A673 (cell line): ENCODE measurements at places on chromosomes 16 and 17. TPM values are rescaled to one million over a fixed set of nuclear protein-coding genes. Genes with fewer than 3 reads are reported as not detected.

Gene KRT14
- total RNA-seq: not detected in 2 replicates

Gene KRTAP2-3
- total RNA-seq: not detected in 2 replicates

Gene PIK3R6
- 0.13 TPM in 1 of 2 replicates, not detected in the other for total RNA-seq

Gene KRT23
- total RNA-seq: not detected in 2 replicates

Gene FOXN1
- total RNA-seq: not detected in 2 replicates

Gene MILR1
- total RNA-seq: not detected in 2 replicates

Gene PERCC1
- not detected in 2 replicates for total RNA-seq

Gene NFAT5
- 32.0 and 34.8 TPM in 2 replicates for total RNA-seq

Gene ZSCAN10
- total RNA-seq: not detected in 2 replicates

Gene OR2C1
- total RNA-seq: not detected in 2 replicates

Gene ITPRIPL2
- total RNA-seq: 20.2 and 22.8 TPM in 2 replicates

Gene CBX8
- total RNA-seq: 24.5 and 27.0 TPM in 2 replicates

Gene CCDC43
- 20.3 and 21.1 TPM in 2 replicates for total RNA-seq

Gene PRKCB
- total RNA-seq: 158 and 171 TPM in 2 replicates
